T-cell (primary cell): ENCODE measurements at places on chromosomes 7 and 10.

GRCh38 chr7:1141651-1142050, 18.3 kb downstream of the ZFAND2A start:
- no peak for DNase-seq

DNA sequence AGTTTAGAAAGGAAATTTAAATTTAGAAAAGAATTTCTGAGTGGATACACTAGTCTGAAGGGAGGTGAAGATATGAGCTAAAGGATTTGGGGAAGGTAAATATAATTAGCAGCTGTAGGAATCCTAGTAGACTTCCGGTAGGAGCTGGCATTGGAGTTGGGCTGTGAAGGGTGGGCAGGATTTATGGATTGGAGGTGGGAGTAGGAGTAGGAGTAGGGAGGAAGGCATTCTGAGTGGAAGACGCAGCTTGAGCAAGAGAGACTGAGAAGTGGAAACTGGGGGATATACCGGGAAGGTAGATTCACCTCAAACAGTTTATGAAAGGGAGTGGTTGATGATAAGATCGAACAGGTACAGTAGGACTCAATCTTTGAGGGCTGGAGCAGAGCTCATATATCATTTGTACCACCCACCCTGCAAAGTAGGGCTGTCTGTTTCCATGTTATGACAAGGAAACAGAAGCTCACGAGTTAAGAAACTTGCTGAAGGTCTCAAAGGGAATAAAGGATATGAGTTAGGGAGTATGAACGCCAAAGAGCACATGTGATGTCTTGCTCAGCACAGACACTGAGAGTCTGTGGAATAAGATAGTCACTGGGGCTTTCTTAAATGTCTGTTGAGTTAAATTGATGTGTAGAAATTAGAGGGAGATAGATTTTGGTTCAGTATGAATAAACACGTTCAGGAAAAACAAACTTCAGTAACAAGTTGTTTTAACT, 81.6 kb downstream of the RPS24 start:
- no peak for DNase-seq

DNA sequence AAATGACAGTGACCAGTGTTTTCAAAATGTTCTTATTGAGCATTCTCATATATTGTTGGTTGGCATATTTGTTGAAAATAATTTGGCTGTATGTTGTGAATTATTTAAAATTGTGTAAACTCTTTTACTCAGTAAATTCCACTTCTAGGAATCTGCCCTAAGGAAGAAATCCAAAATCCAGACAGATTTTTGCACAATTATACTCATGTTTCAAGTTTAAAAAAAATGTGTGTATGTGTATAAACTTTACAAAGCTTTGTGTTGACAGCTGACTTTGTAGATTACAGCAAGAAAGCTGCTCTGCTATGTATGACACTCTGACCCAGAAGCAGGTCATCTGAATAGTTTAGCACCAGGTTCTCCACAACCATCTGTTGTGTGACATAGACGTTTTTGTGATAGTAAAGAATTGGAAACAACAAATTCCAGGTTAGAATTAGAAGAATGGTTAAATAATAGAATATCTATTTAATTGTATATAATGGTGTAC, 21.6 kb downstream of the KIFBP start:
- no peak for DNase-seq

DNA sequence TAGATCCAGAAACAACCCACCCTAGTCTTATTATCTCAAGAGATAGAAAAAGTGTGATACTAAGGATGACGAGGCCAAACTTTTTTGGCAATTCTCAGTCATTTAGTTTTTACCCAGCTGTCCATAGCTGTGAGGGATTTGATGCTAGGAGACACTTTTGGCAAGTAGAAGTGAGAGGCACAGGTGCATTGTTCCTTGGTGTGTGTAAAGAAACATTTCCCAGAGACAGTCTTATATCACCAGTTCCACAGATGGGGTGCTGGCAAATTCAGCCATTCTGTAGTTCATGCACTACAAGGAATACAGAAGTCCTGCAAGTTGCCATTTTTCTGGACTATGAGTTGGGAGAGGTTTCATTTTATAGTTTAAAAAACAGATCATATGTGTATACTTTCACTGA, 403.3 kb upstream of the GHITM start:
- DNase-seq = no peak

DNA sequence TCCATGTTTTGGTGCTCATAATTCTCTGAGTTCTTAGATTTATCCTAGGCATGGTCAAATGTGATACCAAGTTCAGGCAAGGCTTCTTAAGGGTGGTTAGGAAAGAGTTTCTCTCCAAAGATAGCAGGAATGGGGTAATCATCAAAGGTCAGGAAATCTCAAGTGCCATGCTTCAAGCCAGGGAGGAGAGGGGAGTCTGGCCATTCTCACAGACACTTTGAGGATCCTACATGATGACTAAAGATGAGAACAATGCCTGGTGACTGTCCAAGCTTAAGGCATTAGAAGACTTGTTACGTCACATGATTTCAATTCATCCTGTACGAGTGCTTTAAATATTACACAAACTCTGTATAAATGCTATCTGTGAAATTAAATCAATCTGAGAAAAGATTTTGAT, 59.4 kb downstream of the POM121L12 start:
- no peak for DNase-seq
